ENCODE measurements at places on chromosomes 7 and 10. TPM values are rescaled to one million over a fixed set of nuclear protein-coding genes. Genes with fewer than 3 reads are reported as not detected.

ZNRF2 gene
- 12.2 TPM for total RNA-seq

CPA1 gene
- 0.23 TPM for total RNA-seq

PPP1R9A gene
- total RNA-seq: 0.51 TPM

PON1 gene
- not detected for total RNA-seq

GPER1 gene
- 0.32 TPM for total RNA-seq

ADCK2 gene
- 20.8 TPM for total RNA-seq

CXCL12 gene
- total RNA-seq: 0.29 TPM

NPSR1 gene
- total RNA-seq: not detected

BAMBI gene
- 0.80 TPM for total RNA-seq

HTRA1 gene
- 1,894 TPM for total RNA-seq

DNAH11 gene
- under 0.01 TPM for total RNA-seq

DPP6 gene
- not detected for total RNA-seq

NAT16 gene
- not detected for total RNA-seq

TMEM130 gene
- 0.06 TPM for total RNA-seq

UTF1 gene
- total RNA-seq: not detected

VWDE gene
- total RNA-seq: 0.51 TPM

IRF5 gene
- 0.75 TPM for total RNA-seq

RGS10 gene
- 26.0 TPM for total RNA-seq

GNG11 gene
- 90.1 TPM for total RNA-seq

IGF2BP3 gene
- 63.3 TPM for total RNA-seq

ZNF727 gene
- not detected for total RNA-seq

ARL4A gene
- total RNA-seq: 37.0 TPM

OR13A1 gene
- not detected for total RNA-seq

OPALIN gene
- not detected for total RNA-seq

ACADSB gene
- total RNA-seq: 8.4 TPM

HGF gene
- 13.0 TPM for total RNA-seq

CRHR2 gene
- not detected for total RNA-seq

CLEC2L gene
- total RNA-seq: not detected

SPDYE16 gene
- not detected for total RNA-seq

SNX10 gene
- total RNA-seq: not detected

GSTO2 gene
- 0.38 TPM for total RNA-seq

ASZ1 gene
- not detected for total RNA-seq

CYP26C1 gene
- total RNA-seq: not detected

SPDYE1 gene
- total RNA-seq: not detected

COL13A1 gene
- total RNA-seq: 2.6 TPM

SLC26A3 gene
- total RNA-seq: not detected

CYP3A5 gene
- not detected for total RNA-seq

RASSF4 gene
- 16.9 TPM for total RNA-seq

MCM10 gene
- total RNA-seq: 26.1 TPM

RUFY2 gene
- total RNA-seq: 19.1 TPM

ZNF736 gene
- total RNA-seq: 11.0 TPM

CALML5 gene
- not detected for total RNA-seq

FAM241B gene
- not detected for total RNA-seq

SPDYE8 gene
- total RNA-seq: not detected

CHRM2 gene
- 0.06 TPM for total RNA-seq

AQP1 gene
- total RNA-seq: 0.23 TPM

NKX1-2 gene
- total RNA-seq: not detected

ZNF804B gene
- total RNA-seq: not detected

KCP gene
- total RNA-seq: 0.13 TPM

COBL gene
- 0.46 TPM for total RNA-seq

COMMD3 gene
- 56.6 TPM for total RNA-seq

NODAL gene
- total RNA-seq: not detected

UPK3BL2 gene
- total RNA-seq: 4.3 TPM

SORCS1 gene
- total RNA-seq: not detected

RHBDD2 gene
- 91.0 TPM for total RNA-seq

OLAH gene
- total RNA-seq: 2.6 TPM
